ENCODE measurements at places on chromosomes 4 and X.
A peak's percentile ranks its signal among the peaks of the same experiment; 100 is the strongest.

DNA sequence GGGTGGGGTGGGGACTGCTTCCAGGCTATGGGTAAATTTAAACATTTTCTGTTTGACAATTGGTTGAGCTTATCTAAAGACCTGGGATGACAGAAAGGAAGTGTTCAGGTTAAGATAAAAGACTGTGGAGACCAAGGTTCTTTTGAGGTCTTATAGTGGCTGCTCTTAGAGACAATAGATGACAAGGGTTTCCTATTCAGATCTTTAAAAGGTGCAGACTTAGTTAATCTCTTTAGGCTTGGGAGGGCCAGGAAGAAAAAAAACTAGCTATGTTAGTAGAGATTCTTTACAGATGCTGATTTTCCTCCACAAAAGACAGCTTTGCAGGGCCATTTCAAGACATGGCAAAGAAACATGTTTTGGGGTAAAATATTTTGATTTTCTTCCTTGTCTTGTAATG, 972.5 kb downstream of the CCSER1 start:
- DNase-seq: no peak

DNA sequence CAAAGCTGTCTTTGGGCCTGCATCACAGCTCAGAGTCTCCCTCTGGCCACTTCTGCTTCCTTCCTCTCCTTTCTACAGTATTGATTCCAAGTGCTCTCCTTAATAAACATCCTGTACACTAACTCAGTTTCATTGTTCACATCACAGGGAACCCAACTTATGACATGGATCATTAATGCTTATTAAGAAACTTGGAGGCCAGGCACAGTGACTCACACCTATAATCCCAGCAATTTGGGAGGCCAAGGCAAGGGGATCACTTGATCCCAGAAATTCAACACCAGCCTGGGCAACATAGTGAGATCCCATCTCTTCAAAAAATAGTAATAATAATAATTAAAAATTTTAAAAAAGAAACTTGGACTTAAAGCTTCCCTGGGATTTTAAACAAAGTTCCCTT, 89.2 kb upstream of the EFHC2 start:
- DNase-seq: no peak

GRCh38 chr4:76564123-76564915, 129.3 kb downstream of the SHROOM3 start:
- no peak for DNase-seq

GRCh38 chrX:69107747-69108401, 57.4 kb downstream of the PJA1 start:
- no peak for DNase-seq

DNA sequence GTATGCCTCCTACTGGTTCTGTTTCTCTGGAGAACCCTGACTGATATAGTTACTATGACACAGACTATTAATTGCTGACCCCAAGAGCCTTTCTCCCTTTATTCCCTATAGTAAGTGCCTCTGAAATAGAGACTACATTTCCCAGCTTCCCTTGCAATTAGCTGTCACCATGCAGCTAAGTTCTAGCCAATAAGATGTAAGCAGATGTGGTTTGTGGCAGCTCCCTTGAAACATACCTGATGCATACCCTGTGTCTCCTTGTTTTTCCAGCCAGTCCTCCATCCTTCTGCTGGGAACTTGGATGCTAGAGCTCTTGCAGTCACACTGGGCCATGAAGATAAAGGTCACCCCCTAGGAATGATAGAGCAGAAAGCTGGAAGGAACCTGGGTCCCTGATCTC, 9.7 kb upstream of the TMEM165 start:
- DNase-seq: no peak

DNA sequence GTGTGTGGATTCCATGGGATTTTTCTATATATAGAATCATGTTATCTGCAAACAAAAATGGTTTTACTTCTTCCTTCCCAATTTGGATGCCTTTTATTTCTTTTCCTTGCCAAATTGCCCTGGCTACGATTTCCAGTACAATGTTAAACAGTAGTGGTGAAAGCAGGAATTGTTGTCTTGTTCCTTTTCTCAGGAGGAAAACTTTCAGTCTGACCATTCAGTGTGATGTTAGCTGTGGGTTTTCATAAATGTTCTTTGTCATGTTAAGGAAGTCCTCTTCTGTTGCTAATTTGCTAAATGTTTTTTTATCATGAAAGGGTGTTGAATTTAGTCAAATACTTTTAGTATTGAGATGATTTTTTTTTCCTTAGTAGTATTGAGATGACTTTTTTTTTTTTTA, 10.9 kb downstream of the SAP30 start:
- no peak for DNase-seq

DNA sequence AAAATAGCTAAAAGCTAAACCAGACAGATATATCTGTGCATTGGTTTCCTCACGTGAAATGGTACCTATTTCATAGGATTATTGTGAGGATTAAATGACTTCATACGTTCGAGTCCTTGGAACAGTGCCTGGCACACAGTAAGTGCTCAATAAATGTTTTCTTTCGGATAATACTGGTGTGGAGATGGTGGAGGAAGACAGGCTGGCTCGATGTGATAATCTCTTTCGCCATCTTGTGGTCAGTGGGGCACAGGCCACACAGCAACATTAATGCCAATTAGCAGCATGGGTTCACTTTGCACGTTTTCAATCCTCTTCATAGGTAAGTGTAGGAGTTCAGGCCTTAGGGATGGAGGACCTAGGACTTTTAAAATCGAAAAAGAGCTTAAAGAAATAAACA, 9.3 kb downstream of the PAGE4 start:
- DNase-seq: no peak

- DNase-seq: no peak
Observed at GRCh38 chr4:106602711-106603110, 234.1 kb upstream of the GIMD1 start.

DNA sequence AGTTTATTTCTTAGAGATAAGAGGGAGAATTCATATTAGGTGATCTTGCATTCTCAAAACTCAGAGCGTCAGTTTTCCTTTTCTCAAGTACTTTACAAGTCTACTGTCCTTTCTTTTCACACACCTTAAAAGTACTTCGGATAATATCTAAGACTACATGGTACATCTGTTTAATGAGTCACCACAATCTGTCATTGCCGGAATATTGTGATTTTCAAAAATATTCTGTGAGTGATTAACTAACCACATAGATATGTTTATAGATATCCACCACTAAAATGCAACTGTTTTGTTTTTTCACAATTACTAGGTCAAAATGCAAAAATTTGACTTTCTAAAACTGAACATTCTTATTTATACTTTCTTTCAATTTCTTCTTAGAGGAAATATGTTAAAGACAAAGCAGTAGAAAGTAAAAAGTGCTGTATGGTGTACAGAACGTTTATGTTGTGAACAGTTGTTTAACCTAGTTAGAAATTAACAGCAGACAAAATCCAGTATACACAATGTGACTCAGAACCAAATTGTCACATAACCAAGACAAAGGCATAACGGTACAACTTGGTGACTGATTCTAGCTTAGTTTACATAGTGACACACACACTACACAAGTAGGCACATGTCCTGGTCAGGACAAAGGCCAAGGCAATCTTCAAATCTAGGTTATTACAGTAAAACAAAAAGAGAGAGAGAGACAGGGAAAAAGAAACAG, 482.9 kb downstream of the NAF1 start:
- no peak for DNase-seq

DNA sequence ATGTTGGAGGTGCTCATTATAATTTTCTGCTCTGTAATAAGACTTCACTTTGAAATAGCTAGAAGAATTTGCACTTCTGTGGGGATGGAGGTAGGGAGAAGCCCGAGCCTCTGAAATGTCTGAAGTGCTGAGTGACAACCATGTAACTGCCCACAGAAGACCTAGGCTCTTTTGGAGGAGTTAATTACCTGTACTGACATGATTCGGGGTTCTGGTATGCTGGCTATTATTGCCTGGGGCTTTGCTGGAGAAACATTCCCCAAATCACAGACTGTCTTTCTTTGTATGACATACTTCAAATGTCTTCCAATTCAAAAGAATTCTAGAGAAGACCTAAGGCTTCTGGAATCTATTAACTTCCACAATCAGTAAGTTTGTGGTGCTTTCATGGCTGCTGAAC, 211.2 kb upstream of the POF1B start:
- no peak for DNase-seq

- no peak for DNase-seq
Observed at GRCh38 chrX:11188664-11189063, 77.5 kb downstream of the HCCS start.

DNA sequence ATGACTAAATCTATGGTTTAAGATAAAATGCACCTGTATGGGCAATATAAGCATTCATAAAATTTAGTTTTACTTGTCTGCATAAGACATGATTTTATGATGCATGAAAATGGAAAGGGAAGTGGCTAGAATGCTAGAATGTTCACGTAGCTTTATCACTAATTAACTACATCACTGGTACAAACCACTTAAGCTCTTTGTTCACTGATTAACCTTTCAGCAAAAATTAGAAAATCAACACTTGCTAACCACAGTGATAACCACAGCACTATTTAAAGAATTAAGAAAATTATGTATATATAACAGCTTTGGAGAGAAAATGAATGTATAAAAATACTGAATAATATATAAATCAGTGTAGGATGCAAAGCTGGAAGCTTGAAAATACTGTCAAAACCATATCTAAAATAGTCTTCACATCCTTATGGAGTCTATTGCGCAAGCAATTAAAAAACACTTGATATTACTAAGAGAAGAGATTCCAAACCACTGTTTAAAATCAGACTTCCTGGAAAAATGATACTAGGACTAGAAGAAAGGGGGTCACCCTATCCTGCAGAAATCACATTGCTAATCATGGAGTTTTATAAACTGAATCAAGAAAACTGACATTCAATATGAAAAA, 51.9 kb downstream of the EFHC2 start:
- no peak for DNase-seq

DNA sequence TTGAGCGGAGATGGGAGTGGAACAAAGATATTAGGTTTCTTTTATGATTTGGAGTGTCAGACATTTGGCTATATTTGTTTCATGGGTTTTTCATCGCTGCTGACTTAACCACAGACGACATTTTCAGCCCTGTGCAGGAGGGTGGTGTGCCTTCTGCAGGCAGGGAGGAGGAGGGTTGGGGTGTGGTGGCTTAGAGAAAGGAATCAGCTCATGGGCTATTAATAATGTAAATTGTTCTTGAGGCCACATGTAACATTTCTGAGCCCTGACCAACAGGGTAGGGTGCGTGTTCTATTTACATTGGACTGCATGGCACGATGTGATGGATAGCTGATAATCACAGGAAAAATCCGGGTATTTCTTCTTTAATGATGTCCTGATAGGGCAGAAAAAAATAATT, 67.6 kb downstream of the POLA1 start:
- DNase-seq: no peak

GRCh38 chr4:187357045-187357643, 633.5 kb upstream of the FAT1 start:
- DNase-seq: no peak

GRCh38 chr4:113106108-113106507, 56.7 kb downstream of the ANK2 start:
- DNase-seq: no peak

GRCh38 chr4:3651267-3651845, 114.8 kb upstream of the ADRA2C start:
- DNase-seq: no peak

DNA sequence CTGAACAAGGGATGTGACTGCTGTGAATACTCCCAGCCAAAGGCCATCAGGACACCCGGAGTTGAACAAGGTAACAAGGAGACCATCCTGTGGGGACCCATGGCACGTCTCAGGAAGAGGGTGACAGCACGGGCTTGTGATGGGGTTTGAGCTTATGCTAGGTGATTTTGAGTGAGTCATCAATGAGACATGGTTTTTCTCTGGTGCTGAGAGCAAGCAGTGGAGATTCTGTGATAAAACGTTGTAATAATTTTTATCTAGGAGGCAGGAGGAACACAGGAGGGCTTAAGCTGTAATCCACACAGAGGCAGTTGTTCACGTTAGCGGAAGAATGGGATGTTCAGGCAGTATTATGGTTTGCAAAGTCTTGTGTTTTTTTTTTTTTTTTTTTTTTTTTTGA, 36.0 kb downstream of the TRIML1 start:
- no peak for DNase-seq

GRCh38 chr4:139530833-139531427, 25.1 kb downstream of the SETD7 start:
- peak; percentile 27 for DNase-seq

DNA sequence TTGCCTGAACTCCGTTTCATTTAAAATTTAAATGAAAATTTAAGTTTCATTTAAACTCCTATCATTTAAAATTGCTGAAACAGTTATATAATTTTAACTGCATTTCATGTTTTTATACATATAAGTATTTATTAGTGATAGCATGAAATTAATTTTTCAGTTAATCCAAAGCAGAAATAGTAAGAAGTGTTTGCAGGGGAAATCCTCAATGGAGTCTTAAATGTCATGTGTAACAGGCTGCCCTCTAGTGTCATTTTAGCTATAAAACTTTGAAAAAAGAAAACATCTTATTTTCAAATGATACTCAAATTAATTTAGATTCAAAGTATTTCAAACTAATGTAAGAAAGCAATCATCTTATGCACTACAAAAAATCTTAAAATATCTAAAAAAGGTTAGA, 27.2 kb downstream of the TAPT1 start:
- no peak for DNase-seq

GRCh38 chr4:67234296-67234695, 311.0 kb downstream of the CENPC start:
- no peak for DNase-seq

GRCh38 chrX:53374222-53374820, 48.1 kb downstream of the SMC1A start:
- no peak for DNase-seq

DNA sequence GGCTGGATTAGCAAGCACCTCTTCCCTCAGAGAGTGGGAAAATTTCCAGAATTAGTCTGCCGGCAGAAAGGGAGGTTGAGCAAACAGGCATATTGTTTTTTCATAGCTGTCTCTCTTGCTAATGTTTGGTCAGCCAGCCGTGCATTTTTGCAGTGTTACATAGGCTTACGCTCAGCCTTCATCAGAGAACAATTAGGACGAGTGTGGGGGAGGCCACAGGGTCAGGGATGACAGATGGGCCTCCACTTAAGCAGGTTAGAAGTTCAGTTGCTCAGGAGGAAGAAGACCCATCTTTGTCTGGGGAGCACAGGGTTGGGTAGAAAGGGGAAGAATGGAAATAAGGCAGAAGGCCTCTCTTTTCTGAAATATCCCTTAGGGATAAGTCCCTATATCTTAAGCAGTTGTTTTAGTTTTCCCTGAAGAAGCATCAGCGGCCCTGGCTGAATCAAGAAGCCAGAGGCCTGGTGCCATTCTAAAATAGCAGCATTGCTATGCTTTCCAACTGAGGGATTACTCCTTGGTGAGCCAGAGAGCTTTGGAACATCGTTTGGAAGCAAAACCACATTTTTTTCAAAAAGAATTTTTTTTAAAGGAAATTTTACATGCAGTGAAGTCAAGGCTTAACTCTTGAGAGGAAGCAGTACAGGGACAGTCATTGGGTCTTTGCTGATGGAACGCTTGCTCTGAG, 118.8 kb downstream of the SMIM20 start:
- DNase-seq: no peak

All from stimulated activated CD8-positive, alpha-beta memory T cell treated with anti-CD3 and anti-CD28 coated beads, Interleukin-2, amount 100 ng/mL, for 48 hours (primary cell).